IPS DF 6.9 (cell line): ENCODE measurements at places on chromosomes 11 and 22.

GRCh38 chr11:26105762-26106423 lies 226.0 kb upstream of the ANO3 start:
- DNase-seq = no peak

DNA sequence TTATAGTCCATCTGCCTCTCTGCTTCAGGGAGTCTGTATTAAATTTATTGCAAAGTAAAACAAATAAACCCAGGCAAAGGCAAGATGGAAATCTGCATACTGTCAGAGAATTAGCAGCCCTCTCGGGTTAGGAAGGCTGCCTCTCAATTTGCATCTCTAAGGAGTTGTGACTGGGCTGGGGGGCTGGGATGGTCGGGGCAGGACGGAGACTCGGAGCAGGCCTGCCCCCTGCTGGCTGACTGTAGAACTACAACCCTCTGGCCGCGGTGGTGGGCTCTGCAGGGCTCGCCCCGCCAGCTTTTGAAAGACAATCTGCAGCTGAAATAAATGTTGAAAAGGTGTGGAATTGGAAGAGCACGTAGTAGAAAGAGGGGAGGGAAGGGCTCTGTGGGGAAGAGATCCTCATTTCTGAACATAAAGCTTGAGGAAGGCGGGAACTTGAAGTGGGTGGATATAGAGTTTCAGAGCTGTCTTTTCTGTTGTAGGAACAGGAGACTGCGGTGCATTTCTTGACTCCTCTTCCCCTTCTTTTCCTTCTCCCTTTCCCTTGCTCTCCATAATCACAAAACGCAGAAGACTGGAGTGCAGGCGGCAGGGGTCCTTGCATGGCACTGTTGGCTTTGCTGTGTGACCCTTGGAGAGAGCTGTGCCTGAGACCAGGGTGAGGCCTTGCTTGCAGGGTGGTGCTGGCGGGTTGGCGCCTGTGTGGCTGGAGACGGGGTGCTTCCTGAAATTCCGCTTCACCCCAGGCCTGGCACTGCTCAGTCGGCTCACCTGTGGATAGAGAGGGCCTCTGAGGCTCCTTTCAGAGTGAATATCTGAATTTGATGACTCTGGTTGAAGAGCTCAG lies 22.6 kb upstream of the PKNOX2 start:
- DNase-seq = peak; percentile 64

DNA sequence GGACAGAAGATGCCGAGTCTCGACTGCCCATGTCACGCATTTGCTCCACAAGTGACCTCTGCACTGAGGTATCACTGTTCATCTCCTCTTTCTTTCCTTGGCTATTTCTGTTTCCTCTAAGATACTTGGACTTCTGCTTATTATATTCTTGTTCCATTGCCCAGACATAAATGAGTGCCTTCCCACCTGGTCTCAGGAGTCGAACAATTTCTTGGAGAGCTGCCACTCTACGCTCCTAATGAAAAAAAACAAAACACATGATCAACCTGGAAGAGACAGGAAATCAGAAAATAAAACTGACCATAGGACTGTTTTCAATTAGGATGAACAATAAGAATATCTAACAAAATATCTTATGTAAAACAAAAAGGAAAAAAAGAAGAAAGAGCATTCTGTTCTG lies 47.4 kb upstream of the CWF19L2 start:
- DNase-seq = no peak

DNA sequence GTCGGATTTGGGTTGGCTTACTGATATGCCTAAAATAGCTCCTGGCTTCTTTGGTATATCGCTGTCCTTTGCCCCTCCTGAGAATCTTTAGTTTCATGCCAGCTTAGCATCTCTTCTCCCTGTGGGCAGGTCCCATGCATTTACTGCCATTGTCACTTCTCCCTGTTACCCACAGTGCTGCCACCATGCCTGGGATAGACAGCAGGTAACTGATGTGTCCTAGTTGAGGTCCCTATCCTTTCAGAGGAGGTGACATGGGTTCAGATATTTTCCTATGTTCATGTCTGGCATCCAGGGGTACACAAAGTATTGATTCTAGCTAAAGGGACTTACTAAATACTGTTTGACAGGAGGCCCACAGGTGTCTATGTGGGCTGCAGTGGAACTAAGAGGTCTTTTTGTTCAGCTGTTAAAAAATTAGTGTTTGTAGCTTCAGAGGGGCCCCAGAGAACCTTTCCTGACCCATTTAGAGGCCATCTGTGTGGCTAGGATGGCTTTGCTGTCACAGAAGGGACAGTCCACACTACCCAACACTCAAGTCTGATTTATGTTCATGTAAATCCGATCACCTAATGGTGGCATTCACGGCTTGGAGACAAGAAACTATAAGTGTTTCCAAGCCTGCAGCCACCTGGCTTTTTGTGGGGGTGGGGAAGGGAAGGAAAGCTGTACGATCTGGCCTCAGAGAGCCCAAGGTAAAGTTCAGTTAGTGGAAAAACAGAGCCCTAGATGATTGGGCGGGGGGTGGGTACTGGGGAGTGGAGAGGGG lies 8.5 kb downstream of the TIMP3 start:
- DNase-seq = no peak

DNA sequence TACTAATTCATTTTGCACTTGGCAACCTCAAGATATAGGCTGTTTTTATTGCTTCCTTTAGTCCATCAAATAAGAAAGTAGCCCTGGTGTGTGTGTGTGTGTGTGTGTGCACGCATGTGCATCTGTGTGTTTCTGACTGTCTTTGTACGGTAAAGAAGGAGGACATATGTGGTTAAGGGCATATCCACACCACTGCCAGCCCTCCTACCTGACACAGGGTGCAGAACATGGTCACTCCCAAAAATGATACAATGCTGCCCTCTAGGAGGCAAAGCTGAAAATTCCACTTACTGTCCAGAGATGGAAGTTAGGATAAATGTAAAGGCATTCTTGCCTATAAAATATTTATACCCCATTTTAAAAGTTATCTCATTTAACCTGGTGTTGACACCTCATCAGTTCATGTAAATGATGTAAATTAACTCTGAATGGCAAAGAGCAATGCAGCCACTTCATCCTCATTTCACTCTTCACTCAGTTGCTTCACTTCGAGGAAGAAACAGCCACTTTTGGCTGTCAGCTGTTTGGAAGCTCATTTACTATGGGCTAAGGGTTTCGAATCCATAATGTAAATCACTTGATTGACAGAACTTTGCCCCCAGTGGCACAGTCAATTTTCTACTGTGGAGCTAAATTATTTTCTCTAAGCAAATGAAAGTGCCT lies 83.1 kb upstream of the MTNR1B start:
- peak; percentile 31 for DNase-seq

- DNase-seq = no peak
These were observed 519 bp downstream of the ARRB1 start for GRCh38 chr11:75350743-75351540.

DNA sequence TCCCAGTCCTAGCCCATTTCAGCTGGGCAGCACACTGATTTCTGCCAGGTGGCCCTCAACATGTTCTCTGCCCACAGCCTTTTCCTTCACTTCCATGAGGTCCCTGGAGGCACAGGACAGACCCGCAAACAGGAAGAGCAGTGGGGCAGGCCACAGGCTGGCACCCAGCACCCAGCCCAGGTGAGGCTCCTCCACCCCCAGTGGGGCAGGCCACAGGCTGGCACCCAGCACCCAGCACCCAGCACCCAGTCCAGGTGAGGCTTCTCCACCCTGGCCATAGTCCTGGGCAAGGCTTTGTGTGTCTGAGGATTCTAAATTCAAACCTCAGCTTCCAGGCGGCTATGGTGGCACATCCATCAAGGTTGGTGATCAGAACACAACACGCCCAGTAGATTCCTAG lies 1413.0 kb downstream of the BRD1 start:
- no peak for DNase-seq

DNA sequence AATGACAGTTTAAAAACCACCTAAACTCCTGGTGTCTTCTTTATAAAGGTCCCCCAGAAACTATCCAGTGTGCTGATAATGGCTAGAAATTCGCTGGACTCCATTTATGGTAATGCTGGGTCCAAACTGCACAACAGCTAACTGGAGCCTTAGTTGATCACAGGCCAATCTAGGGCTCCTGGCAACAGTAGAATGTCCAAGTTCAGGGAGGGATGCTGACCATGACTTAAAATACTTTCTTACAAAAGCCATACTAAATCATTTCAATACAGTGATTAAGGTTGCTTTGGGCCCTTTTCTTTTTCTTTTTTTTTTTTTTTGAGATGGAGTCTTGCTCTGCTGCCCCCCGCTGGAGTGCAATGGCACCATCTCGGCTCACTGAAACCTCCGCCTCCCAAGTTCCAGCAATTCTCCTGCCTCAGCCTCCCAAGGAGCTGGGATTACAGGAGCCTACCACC lies 14.5 kb upstream of the GAB2 start:
- DNase-seq = no peak

DNA sequence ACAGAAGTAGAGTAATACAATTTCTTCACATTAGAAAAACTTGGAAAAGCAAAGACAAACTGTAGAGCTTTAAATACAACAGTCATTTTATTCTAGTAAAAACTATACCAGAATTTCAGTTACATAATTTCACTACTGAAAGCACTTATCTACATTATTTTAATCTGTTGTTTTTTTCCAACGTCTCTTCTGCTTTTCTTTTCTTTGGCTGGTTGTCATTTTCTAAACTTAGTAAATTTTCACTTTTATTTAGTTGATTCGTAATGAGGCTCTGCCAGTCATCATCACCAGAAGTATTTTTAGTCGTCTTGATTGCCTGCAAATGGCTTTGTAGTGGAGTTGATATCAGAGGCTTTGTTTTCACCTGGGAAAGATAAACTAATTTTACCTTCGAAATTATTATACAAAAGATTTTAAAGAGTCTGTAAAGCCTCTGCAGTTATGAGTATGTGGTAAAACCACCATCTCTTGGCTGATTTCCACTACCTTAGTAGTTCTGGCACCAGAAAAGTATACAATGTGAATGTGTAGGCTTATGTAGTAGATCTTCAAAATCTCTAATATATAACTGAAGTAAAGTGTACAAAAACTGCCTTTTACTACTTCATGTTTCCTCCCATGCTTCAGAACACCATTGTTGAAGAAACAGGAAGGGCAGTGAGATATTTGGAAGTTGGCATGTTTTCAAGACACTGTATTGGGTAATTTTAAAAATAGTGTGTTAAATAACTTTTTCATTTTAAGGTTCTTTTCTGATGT lies 19.2 kb downstream of the EIF3M start:
- DNase-seq = no peak

DNA sequence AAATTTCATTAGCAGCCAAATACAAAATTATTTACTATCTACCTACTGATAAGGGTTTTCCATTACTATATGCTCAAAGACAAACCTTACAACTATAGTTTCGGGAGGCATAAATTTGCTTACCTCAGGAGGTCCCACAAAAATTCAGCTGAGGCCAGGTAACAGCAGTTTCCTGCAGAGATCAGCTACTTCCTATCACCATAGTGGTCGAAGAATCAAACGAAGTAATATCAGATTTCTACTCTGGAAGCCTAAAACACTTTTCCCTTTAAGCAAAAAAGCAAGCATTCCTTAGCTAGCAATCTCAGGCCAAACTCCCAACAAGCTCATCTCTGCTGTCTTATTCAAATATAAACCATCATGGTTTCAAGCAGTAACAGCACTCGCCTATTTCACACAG lies 3.1 kb downstream of the NAP1L4 start:
- DNase-seq = no peak

- no peak for DNase-seq
These were observed 115.5 kb upstream of the ISX start for GRCh38 chr22:34950489-34950888.

- no peak for DNase-seq
These were observed 85.7 kb upstream of the PRDM11 start for GRCh38 chr11:45060707-45061106.

DNA sequence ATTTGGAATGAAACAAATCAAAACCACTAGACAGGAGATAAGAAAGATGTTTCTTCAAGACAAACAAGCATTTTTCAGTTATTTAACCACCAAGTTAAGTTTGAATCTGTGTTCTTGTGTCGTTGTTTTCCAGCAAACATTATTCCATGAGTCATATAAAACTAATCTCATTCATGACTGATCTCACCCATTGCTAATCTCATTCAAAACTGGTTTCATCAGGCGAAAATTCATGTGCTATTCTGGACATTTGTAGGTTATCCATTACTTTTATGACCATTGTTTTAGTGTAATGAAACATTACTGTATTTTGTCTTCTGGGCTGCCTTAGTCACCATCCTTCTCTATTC lies 221.8 kb downstream of the DDX10 start:
- no peak for DNase-seq

DNA sequence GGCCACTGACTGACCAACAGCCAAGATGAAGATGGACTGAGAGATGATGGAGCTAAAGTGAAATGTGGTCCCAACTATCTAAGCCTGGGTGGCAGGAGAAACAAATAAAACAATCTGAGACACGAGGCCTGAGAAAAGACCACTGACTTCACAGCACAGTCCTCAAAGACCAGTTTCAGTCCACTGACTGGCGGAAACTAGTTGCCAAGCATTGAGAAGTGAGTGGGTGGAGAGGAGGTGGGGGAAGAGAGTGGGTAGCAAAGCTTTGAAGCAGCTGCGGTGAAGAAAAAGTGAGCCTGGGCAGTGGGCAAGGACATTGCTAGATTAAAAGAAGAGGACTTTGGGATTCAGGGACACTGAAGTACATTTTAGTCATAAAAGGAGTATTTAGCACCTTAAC lies 1.9 kb downstream of the MS4A1 start:
- no peak for DNase-seq

DNA sequence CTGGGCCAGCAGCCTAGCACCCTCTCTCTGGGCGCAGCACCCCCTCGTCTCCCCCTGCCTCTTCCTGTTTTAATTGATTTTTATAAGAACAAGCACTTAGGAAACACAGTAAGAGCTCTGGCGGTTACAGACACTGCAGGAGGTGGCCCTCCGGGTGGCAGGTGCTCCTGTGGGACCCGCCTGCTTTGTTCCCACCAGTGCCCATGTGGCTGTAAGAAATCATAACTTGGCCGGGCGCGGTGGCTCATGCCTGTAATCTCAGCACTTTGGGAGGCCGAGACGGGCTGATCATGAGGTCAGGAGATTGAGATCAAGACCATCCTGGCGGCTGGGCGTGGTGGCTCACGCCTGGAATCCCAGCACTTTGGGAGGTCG lies 18.4 kb downstream of the TSPAN4 start:
- DNase-seq = no peak

- DNase-seq = peak; percentile 9
These were observed 975.5 kb upstream of the CCDC90B start for GRCh38 chr11:84261707-84262106.

DNA sequence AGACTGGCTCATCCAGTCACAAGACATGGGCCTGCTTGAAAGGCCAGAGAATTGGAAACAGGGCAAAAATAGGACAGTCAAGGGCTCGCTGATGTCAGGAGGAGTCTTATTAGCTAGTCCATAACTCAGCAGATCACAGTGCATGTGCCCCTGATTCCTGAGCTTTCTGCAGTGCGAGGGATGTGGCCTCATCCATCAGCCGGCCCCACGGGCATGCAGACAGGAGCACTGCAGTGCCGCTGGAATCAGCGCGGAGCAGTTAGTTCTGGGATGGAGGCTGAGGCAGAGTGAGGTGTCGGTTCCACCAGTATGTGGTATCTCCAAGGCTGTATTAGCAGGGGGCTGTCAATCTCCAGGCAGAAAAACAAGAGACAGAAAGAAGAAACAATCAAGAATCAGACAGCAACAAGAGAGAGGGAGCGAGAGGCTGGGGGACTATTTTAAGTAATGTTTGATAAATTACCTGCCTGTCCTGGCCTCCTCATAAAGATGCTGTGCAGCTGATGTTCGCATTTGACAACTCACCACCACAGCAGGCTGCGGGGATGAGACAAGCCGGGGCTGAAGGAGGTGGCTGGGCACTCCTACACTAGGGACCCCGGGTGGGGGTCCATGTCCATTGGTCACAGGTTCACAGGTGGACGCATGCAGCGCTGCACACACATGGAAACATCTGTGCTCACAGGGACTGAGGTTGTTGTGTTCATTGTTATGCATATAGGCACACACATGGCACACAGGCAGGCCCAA lies 167.2 kb downstream of the TRIM29 start:
- no peak for DNase-seq
